ENCODE measurements at places on chromosomes 7 and 10.

- DNase-seq = no peak
These were observed 76.9 kb upstream of the KMT2C start for GRCh38 chr7:152512706-152513105.

DNA sequence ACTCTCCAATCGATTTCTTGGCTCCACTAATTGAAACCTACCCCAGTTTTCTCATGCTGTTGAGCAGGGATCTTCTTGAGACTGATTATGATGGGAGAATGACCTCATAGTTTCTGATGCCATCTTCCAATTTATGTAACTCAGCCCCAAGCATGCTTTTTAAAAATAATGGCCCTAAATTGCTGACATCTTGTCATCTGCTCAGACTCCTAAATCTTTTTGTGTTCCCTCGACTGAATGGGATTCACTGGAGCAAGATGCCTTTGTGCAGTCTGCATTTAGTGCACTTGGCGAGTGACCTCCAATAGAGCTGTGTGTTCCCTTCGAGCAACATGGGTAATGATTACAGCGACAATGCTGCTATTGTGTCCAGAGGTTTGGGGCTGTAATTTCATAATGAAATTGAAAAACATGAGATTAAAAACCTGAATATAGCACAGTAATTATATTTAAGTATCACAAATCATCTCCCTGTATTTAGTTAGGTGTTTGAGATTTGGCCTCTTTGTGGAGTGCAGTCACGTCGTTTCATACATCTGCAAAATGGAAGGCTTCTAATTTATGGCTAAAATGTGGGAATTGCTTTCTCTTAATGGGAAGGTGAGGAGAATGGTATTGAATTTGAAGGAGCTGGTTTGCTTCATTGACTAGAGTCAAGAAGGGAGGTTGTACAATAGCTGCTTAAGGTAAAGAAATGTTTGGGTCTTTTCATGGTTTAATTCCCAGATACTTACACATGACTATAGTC is 192.9 kb downstream of the AUTS2 start:
- no peak for DNase-seq

DNA sequence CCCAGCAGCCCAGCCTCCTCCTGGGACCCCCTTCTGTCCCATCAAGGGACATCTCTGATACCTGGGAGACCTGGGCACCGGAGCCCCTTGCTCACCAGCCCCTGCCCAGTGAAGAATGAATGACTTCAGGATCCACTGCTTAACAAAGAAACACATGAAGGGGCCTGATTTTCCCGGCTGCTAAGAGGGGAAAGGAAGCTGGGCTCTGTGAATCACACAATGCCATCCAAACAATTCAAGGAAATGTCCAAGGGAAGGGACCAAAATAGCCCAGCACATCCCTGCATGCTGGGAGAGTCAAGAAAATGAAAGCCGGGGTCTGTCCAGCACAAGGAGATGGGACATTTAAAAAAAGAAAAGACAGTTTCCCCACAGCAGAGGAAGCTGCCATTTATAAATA is 128.7 kb upstream of the JCAD start:
- no peak for DNase-seq

DNA sequence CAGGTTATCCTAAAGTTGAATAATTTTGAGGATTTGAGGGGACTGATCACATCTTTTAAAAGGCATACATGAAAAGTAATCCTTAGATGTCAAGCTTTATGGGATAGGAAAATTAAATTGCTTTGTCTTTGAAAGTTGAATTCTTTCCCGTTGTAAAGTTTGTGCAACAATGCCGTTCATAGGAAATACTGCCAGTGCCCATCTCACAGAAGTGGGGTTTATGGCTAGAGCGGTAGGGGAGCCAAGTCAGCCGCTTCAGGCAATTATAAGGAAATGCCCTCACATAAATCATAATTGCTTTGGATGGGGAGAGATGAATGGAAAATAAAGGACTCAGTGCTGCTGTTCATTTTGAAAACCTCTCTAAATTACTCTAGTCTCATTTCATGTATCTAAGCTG is 18.1 kb downstream of the CDC123 start:
- DNase-seq = no peak

DNA sequence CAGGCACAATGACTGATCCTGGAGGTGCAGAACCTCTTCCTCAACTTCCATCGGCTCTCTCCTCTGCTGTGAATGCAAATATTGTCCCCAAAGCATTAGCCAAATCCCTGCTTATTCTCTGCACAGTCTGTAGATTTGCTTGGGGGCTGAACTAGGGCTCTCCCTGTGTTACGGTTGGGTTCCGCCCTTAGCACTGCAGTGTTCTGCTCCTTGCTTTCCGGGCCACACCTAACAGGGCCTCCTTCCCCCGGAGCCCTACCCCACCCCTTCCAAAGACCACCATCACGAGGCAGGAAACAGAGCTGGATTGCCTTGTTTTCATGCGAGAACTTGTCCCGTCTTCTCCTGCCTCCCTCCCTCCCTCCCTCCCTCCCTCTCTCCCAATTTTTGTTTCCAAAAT is 36.6 kb downstream of the SLC25A28 start:
- no peak for DNase-seq

GRCh38 chr10:121615435-121615793 is 17.2 kb upstream of the FGFR2 start:
- DNase-seq = no peak

GRCh38 chr7:95730493-95731280 is 41.7 kb upstream of the DYNC1I1 start:
- no peak for DNase-seq
